Retina (tissue), 1 donor: ENCODE measurements at places on chromosomes 16 and 17.

- peak; percentile 34 for DNase-seq
These were observed 15.4 kb downstream of the NAA60 start for GRCh38 chr16:3458852-3459361.

- peak; percentile 69 for DNase-seq
These were observed 104.8 kb downstream of the MGAT5B start for GRCh38 chr17:76973040-76973439.

DNA sequence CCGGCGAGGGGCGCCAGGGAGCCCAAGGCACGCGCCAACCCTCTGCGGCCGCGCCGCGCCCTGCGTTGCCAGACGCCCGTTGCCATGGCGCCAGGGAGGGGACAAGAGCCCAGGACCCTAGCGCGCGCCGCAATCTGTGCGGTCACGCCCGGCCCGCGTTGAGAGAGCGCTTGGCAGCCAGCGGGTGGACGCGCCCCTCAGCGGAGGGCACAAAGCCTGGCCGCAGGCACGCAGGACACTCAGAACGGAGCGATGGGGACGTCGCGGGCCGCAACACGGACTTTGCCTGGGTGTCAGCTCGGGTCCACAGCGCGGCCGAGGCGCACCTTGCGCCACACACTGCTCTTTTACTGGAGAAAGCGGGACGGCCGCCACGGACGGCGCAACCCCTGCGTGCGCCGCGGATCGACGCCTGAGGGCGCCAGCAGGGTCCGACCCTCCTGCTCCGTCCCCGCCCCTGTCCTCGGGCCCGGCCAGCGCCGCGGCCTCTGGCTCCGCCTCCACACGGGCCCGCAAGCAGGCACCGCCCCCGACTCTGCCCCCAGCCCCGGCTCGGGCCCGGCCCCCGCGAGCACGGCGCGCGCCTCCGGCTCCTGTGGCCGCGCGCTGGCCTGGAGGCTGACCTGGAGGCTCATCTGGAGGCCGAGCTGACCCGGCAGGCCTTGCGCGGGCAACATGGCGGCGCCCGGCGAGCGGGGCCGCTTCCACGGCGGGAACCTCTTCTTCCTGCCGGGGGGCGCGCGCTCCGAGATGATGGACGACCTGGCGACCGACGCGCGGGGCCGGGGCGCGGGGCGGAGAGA lies at the start of gene GFER:
Gene GFER, plus strand, starts transcription at position 650 of the 803 bp plus-strand sequence. Its CDS starts 26 bp downstream, at position 676.
- DNase-seq = peak; percentile 97

GRCh38 chr16:74770831-74771526 lies 3.6 kb downstream of the FA2H start:
- DNase-seq = no peak

DNA sequence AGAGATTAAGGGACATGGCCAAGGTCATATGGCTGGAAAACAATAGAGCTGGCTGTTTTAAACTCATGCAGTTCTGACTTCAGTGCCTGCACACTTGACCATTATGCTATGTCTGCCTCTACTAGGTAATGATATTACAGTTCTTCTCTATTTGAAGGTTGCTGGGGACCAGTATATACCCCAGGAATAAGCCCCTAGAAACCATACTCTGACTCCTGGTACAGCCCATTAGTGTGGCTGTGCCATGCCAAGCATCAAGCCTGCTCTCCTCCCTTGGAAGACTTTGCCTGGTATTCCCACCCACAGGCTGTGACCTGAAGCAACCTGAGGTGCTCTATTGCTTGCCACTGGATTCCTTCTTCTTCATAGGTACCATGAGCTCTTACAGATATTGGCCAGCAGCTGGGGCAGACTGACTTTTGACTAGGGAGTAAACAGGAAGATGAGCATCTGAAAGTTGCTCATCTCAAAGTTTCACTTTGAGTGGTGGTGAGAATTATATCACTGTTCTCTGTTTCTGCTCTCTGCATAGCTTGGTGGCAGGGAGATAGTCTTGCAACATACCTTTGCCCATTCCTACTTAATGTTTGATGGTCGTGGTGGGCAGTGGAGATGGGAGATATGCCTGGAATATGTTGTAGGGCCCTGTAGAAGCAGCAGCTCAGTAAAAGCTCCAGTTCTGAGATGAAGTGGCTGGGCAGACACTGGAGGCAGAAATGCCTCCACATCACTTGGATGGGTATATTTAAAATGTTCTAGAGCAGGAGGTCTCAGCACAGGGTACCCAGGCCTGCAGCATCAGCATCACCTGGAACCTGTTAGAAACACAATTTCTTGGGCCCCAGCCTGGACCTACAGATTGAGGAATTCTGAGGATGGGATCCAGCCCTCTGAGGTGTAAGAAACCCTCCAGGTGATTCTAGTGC lies 274.7 kb downstream of the HS3ST4 start:
- no peak for DNase-seq
